ENCODE measurements at places on chromosomes 2 and 18. TPM values are rescaled to one million over a fixed set of nuclear protein-coding genes. Genes with fewer than 3 reads are reported as not detected.

DNA sequence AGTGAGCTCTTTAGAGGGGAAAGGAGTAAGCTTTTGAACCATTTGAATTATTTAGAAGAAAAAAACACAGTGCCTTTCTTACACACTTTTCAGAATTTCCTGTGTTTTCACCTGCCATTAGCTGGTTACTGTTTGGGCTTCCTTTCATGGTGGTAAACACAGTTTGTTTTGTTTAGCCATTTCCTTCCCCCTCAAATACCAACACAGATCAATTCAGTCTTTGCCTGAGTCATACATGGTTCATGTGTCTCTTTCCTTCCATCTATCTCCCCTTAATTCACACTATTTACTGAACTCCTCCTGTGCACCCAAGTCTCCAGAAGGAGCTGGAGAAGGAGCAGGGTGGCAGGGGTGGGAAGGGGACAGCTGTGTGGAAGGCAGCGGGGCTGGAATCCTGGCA lies 45.0 kb downstream of the TCF7L1 start:
- H3K36me3 ChIP-seq: no peaks in the 10 kb centered on the region
- H3K27me3 ChIP-seq: no peaks in the 10 kb centered on the region
- H3K27ac ChIP-seq: no peak overlapping the region
- no peak for DNase-seq

GRCh38 chr18:56541793-56542192 lies 96.6 kb downstream of the TXNL1 start:
- H3K4me1 ChIP-seq: no peaks in the 10 kb centered on the region
- H3K27me3 ChIP-seq: no peaks in the 10 kb centered on the region

DNA sequence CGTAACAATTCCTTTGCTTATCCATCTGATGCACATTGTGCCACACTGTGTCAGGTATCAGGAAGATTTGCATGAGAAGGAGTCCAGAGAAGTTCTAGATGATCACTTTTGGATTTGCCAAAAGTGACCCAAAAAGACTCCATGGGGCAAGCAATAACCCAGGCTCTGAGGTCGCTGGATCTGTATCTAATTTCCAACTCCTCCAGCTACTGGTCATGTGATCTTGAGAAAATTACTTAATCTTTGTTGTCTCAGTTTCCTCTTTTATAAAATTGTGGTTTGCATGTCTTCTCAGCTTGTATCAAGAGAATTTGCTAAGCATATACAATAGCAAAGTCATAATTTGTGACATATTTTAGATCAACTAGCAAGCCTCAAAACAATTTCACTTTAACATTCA lies 61.3 kb upstream of the ITGA4 start:
- peaks cover 8% of the 10 kb centered on the region for H3K4me1 ChIP-seq
- DNase-seq: no peak
- H3K27me3 ChIP-seq: no peaks in the 10 kb centered on the region
- no peak overlapping the region for H3K4me3 ChIP-seq
- H3K36me3 ChIP-seq: no peaks in the 10 kb centered on the region
- no peak overlapping the region for H3K27ac ChIP-seq

DNA sequence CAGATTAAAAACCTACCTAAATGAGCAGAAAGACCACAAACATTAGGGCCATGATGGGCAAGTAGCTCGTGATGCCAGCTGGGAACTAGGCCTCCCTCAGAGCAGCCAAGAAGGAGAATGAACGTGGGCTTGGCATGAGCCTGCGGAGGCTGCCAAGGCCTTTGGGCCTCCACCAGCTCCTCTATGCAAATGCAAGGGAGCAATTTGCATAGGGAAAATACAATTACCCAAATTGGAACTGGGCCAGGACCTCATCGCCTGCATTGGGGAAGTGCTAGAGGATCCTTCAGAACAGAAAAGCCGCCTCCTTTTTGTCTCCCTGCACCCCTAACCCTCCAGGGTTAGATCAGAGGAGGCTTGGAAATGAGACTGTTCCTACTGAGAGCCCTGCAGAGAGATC lies 326.4 kb downstream of the SMAD2 start:
- H3K4me1 ChIP-seq: no peaks in the 10 kb centered on the region
- no peaks in the 10 kb centered on the region for H3K36me3 ChIP-seq
- H3K27ac ChIP-seq: no peak overlapping the region

DNA sequence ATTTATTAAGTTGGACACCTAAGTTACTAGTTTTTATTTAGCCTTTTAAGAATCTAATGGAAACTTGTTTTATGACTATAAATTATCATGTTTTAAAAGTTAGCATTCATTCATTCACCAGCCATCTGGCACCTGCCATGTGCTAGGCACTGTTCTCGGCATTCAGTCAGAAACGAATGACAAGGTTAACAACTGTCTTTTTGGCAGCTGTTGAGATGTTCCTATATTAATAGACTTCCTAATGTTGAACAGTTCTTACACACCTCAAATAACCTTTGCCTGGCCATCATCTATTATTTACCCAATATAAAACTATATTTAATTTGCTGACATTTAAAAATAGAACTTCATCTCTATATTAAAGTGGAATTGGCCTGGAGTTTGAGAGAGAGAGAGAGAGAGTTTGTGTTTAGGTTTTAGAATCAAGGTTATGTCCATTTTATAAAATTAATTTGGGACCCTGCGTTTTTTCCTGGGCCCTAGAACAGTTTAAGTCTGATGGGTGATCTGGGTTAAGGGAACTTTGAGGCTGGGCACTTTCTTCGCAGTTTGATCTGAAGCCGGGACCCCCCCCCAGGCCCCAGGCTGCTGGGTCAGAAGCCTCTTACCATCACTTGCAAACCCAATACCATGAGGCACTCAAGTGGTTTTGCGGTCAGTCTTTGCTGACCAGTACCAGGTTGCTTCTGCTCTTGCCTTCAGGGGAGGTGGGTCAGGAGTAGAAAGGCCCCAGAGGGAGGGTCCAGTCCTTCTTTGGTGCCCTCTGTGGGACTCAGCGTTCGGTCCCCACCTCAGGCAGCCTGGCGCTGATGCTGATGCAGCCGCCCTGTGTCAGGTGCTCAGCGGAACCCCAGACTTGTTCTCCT lies 48.3 kb upstream of the ASB1 start:
- DNase-seq: no peak
- no peak overlapping the region for H3K4me3 ChIP-seq
- H3K27me3 ChIP-seq: peaks cover 5% of the 10 kb centered on the region
- peaks cover 29% of the 10 kb centered on the region for H3K36me3 ChIP-seq

GRCh38 chr2:5824126-5824525 lies 131.9 kb downstream of the SOX11 start:
- peaks cover 8% of the 10 kb centered on the region for H3K36me3 ChIP-seq
- no peak overlapping the region for H3K4me3 ChIP-seq
- no peaks in the 10 kb centered on the region for H3K27me3 ChIP-seq
- H3K27ac ChIP-seq: no peak overlapping the region
- peaks cover 13% of the 10 kb centered on the region for H3K4me1 ChIP-seq

DNA sequence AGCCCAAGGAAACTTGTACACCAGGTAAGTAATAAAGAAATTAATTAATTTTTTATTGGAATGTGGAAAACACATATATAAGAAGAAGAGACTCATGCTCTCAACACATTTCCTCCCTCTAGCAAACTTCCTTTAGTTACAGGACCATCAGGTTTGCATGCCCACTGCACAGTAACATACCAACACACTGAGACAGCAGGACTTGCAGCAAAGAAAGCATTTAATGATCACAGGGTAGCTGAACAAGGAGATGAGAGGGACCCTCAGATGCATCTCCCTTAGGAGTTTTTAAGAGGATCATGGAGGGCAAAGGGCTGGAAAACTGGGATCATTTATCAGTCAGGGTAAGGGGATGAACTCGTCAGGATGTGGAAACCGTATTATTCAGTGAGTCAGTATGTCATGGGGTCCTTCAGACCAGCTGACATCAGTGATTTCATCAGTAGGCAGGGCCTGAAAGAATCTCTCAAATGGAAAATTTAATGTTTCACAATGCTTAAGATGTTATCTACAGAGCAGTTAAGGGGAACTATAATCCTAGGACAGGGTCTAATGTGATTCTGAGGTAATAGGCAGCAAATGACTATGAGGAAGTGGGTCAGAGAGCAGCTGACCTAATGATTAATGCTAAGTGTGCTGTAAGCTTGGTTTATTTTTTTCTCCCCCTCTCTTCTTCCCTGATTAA lies 193.8 kb upstream of the RND3 start:
- peaks cover 4% of the 10 kb centered on the region for H3K4me1 ChIP-seq
- no peak overlapping the region for H3K27ac ChIP-seq

- H3K36me3 ChIP-seq: peaks cover 19% of the 10 kb centered on the region
- H3K27me3 ChIP-seq: no peaks in the 10 kb centered on the region
- no peak overlapping the region for H3K4me3 ChIP-seq
- no peak overlapping the region for H3K27ac ChIP-seq
Measured at GRCh38 chr2:39523308-39524044, 86.4 kb upstream of the MAP4K3 start.

- no peaks in the 10 kb centered on the region for H3K36me3 ChIP-seq
- no peak for DNase-seq
- H3K4me1 ChIP-seq: peaks cover 17% of the 10 kb centered on the region
- no peak overlapping the region for H3K4me3 ChIP-seq
- no peak overlapping the region for H3K27ac ChIP-seq
Measured at GRCh38 chr2:170975943-170976270, 46.9 kb downstream of the GORASP2 start.

GRCh38 chr2:36147670-36148390 lies 207.7 kb upstream of the CRIM1 start:
- H3K4me1 ChIP-seq: no peaks in the 10 kb centered on the region
- no peaks in the 10 kb centered on the region for H3K36me3 ChIP-seq
- H3K27me3 ChIP-seq: no peaks in the 10 kb centered on the region
- H3K27ac ChIP-seq: no peak overlapping the region
- no peak for DNase-seq
- no peak overlapping the region for H3K4me3 ChIP-seq

DNA sequence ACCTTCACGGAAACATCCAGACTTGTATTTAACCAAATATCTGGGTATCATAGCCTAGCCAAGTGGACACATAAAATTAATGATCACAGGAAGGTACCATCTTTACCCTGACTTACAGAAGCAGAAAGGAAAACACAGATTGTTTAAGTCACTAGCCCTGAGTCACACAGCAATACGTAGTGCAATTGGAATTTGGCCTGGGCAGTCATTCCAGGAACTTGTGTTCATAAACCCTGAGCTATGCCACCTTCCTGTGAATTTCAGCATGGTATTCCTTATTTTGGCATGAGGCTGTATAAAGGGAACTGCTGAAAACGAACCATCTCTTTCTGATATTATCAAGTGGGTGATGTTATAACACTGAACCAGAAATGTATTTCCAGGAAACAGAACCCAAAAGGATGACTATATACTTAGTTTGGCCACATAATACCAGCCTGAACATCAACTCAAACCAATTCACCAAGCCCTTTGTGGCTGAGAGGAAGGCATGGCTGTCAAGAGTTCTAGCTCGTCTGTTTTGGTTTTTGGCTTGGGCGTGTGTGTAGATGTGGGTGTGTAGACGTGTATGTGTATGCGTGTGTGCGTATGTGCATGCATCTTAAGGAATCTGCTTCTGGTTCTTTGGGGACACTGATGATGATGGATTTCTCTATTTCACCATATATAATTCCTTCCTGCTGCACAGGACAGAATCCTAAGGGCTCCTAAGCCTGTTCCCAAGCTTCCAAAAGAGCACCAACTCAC lies 533.4 kb upstream of the ID2 start:
- H3K4me1 ChIP-seq: peaks cover 25% of the 10 kb centered on the region
- H3K27ac ChIP-seq: no peak overlapping the region
- H3K4me3 ChIP-seq: no peak overlapping the region
- no peaks in the 10 kb centered on the region for H3K36me3 ChIP-seq
- DNase-seq: no peak

GRCh38 chr2:176934131-176934530 lies 278.5 kb upstream of the HNRNPA3 start:
- peaks cover 10% of the 10 kb centered on the region for H3K4me1 ChIP-seq
- DNase-seq: no peak
- H3K4me3 ChIP-seq: no peak overlapping the region
- peaks cover 11% of the 10 kb centered on the region for H3K27me3 ChIP-seq
- H3K27ac ChIP-seq: no peak overlapping the region

DNA sequence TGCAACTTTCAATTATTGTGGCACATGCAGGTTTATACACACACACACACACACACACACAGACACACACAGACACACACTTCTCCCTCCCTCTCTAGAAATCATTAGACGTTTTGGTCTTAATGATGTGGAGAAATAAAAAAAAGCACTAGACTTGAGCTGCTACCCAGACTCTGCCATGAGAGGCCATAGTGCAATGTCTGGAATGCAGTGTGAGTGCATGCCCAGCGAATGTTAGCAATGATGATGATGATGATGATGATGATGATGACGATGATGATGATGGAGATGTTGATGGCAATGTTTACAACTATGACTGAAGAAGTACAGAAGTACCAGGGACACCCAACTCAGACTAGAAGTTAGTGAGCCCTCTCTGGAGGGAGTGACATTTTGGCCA lies 23.8 kb upstream of the KLHL29 start:
- no peaks in the 10 kb centered on the region for H3K27me3 ChIP-seq
- H3K36me3 ChIP-seq: no peaks in the 10 kb centered on the region
- no peak overlapping the region for H3K27ac ChIP-seq
- H3K4me1 ChIP-seq: peaks cover 10% of the 10 kb centered on the region
- DNase-seq: no peak

- no peaks in the 10 kb centered on the region for H3K27me3 ChIP-seq
- no peaks in the 10 kb centered on the region for H3K36me3 ChIP-seq
- H3K27ac ChIP-seq: no peak overlapping the region
- DNase-seq: no peak
- H3K4me1 ChIP-seq: peaks cover 3% of the 10 kb centered on the region
- H3K4me3 ChIP-seq: no peak overlapping the region
Measured at GRCh38 chr2:64922482-64923384, 66.5 kb upstream of the SLC1A4 start.

GRCh38 chr18:56888978-56889377 lies 237.8 kb downstream of the WDR7 start:
- no peaks in the 10 kb centered on the region for H3K27me3 ChIP-seq
- H3K27ac ChIP-seq: peak overlapping the region; percentile 21
- H3K4me3 ChIP-seq: no peak overlapping the region
- H3K36me3 ChIP-seq: peaks cover 13% of the 10 kb centered on the region

GRCh38 chr2:200467806-200468681 lies 41.8 kb downstream of the KCTD18 start:
- H3K36me3 ChIP-seq: peaks cover 50% of the 10 kb centered on the region
- peak overlapping the region; percentile 20 for H3K27ac ChIP-seq
- H3K4me1 ChIP-seq: peaks cover 4% of the 10 kb centered on the region
- H3K27me3 ChIP-seq: no peaks in the 10 kb centered on the region
- no peak for DNase-seq

- H3K27me3 ChIP-seq: no peaks in the 10 kb centered on the region
- H3K36me3 ChIP-seq: peaks cover 22% of the 10 kb centered on the region
- H3K4me1 ChIP-seq: peaks cover 24% of the 10 kb centered on the region
- no peak overlapping the region for H3K4me3 ChIP-seq
- no peak overlapping the region for H3K27ac ChIP-seq
Measured at GRCh38 chr2:147917161-147917560, 72.3 kb downstream of the ACVR2A start.

DNA sequence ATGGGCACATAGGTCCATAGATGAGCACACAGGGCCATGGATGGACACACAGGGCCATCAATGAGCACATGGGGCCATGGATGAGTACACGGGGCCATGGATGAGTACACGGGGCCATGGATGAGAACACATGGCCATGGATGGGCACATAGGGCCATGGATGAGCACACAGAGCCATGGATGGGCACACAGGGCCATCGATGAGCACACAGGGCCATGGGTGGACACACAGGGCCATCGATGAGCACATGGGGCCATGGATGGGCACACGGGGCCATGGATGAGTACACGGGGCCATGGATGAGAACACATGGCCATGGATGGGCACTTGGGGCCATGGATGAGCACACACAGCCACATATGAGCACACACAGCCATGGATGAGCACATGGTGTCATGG lies 192.6 kb upstream of the HDAC4 start:
- H3K36me3 ChIP-seq: no peaks in the 10 kb centered on the region
- H3K4me1 ChIP-seq: no peaks in the 10 kb centered on the region
- H3K27me3 ChIP-seq: no peaks in the 10 kb centered on the region
- no peak for DNase-seq
- H3K27ac ChIP-seq: no peak overlapping the region

Gene B3GNT2
- total RNA-seq: 25.0 TPM

Gene GCKR
- total RNA-seq: not detected

Gene ANO7
- total RNA-seq: 3.8 TPM

Gene TUBB8B
- 0.31 TPM for total RNA-seq
